ENCODE measurements at places on chromosomes 3 and 15.
A peak's percentile ranks its signal among the peaks of the same experiment; 100 is the strongest.

GRCh38 chr3:39013921-39014509 is 37.7 kb downstream of the SCN11A start:
- DNase-seq = no peak

- no peak for DNase-seq
Observed at GRCh38 chr3:46847744-46848143, 15.5 kb downstream of the MYL3 start.

GRCh38 chr3:105729667-105730066 is 139.1 kb downstream of the CBLB start:
- no peak for DNase-seq

DNA sequence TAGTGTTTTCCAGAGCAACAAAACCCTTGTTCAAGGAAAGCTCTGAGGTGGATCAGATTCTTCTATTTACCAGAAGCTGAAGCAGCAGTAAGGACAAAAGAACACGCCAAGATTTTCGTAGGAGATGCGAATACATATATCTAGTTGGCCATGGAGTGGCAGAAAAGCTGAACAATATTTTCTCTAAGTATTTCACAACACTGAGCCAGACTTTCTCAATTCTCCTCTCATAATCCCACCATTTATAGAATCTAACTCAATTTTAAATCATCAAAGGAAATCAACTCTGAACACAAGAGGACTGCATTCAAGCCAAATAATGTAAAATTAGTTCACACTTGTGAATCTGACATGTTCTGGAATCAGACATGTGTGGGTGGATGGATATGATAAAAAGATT is 775.0 kb downstream of the ROBO1 start:
- DNase-seq = no peak

DNA sequence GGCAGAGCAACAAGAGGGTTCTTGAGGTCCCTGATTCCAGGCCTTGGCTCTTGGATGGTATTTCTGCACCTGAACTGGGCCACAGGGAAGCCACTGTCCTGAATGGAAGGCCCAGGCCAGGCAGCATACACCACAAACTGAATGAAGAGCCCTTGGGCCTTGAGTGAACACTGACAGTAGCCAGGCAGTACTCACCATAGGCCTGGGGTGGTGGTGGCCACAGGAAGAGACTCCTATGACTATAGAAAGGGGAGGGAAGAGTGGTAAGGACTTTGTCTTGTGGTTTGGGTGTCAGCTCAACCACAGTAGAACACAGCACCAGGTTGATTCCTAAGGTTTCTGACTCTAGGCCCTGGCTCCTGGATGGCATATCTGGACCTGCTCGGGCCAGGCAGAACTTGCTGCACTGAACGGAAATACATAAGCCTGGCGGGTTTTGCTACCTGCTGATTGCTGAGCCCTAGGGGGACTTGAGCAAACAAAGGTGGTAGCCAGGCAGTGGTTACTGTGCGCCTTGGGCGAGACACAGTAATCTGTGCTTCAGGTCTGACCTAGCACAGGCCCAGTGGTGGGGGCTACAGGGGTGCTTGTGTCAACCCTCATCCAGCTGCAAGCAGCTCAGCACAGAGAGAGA is 241.4 kb downstream of the ISL2 start:
- no peak for DNase-seq

DNA sequence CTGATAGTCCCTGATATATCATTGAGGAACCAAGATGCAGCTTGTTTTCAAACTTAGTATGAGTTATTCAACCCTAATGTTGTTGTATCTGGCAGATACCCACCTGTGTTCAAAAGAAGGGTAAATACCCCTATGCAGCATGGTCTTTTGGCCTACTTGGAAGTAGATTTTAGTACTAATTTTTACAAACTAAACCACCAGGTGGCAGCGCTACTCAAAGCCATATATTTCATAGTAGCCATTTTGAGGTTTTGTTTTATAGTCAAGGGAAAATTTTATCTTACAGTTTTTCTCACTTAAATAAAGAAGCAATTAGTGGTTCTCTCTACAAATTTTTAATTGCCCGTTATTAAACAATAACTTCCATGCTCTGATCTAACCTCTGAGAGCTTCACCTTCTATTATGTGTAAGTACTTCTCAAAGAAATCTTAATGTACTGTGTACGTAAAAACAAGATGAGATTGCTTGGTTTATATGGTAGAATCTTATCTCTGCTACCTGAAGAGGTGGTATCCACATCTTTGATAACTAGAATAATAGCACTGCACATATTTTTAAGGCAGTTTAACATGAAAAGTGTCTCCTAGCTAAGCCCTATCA is 31.5 kb upstream of the MLF1 start:
- peak; percentile 24 for DNase-seq

- DNase-seq = peak; percentile 81
Observed at GRCh38 chr3:188233320-188233719, 79.4 kb downstream of the LPP start.

DNA sequence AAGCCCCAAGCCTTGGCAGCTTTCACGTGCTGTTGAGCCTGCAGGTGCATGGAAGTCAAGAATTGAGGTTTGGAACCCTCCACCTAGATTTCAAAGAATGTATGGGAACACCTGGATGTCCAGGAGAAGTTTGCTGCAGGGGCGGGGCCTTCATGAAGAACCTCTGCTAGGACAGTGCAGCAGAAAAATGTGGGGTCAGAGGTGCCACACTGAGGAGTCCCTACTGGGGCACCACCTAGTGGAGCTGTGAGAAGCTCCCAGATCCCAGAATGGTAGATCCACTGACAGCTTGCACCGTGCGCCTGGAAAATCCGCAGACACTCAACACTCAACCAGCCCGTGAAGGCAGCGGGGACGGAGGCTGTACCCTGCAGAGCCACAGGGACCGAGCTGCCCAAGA is 201.6 kb downstream of the OCA2 start:
- no peak for DNase-seq

- no peak for DNase-seq
Observed at GRCh38 chr3:65658401-65658800, 380.3 kb downstream of the MAGI1 start.

DNA sequence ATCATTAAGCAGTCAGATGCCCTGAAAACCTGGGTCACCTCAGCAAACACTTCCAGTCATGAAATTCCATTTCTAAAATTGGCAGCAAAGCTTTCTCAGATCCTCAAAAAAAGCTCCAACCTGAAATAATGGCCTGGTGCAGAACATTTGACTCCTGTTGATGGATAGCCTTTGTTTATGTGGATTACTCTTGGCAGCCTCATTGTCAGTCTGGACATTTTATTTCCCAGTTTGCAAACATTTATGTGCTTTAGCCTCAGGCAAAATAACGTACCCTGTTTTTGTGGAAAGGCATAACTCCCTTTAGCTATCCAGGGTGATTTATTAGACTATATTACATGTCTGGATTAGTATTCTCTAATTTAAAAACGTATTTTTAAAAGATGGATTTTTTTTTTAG is 53.9 kb downstream of the PXYLP1 start:
- no peak for DNase-seq

DNA sequence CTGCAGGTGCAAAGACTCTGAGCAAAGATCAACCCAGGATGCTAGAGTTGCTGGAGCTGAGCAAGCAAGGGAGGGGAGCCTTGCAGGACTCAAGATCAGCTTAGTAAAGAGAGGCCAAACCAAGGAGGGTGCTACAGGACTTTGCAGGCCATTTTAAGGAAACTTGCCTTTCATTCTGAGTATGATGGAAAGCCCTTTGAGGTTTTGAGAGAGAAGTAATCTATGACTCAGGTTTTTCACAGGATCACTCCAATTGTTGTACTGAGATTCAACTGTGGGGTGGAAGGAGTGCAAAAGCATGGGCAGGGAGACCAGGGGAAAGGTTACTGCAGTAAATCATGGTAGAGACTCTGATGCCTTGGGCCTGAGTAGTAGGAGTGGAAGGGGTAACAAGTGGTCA is 260.4 kb upstream of the GPR149 start:
- DNase-seq = no peak

DNA sequence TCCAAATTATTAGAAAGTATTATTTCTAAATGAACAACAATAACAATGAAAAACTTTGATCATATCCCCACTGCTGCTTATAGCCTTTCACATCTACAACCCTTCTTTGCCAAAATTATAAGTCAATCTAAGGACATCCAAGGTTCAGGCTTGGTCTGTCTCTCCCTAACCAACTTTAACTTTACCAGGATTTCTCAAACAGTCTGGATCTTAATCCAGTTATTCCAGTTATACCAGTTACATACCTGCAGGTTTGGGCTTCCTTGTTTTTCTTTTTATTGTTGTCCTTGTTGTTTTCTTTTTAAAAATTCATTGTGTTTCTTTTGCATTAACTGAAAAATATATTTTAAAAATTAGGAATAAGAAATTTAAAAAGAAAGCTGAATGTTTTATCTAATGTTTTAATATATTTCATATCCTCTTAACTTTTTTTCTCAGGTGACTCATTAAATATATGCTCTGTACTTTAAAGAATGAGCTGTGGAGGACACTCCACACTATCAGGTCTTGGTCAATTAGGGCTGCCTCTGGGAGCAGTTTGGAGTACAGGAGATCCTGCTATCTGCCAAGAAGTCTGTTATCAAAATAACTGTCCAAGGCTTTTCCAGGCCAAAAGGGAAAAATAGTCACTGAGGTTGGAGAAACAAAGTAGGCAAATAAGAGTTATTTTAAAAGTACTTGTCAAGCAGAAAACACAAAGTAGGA is 421.4 kb downstream of the EPHA6 start:
- DNase-seq = no peak

GRCh38 chr3:58521917-58522631 is 14.9 kb downstream of the ACOX2 start:
- DNase-seq = no peak

- no peak for DNase-seq
Observed at GRCh38 chr3:73863546-73864079, 238.9 kb upstream of the PDZRN3 start.

- no peak for DNase-seq
Observed at GRCh38 chr3:134839990-134840389, 44.9 kb downstream of the EPHB1 start.

DNA sequence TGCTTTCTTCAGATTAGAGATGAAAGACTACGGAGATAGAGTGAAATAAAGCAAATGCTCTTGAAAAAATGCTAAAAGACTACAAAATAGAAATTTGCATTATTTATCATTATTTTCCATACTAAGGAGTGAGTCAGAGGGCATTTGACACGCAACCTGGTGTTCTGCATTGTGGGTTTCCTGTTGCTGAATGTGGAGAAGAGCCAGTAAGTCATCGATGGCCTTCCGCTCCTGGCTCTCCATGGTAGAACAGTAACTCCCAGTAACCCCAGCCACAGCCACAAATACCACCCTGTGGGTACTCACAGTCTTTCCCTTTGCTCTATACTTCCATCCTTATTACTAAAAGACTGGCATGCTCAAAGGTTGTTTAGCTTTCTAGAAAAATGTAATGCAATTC is 61.5 kb downstream of the CGGBP1 start:
- DNase-seq = peak; percentile 65

- no peak for DNase-seq
Observed at GRCh38 chr3:52490035-52490938, 4.9 kb upstream of the STAB1 start.

GRCh38 chr15:58274885-58275284 is 136.7 kb downstream of the AQP9 start:
- DNase-seq = no peak

All from HCEC 1CT (cell line).